ENCODE measurements at places on chromosomes 2 and 18.

DNA sequence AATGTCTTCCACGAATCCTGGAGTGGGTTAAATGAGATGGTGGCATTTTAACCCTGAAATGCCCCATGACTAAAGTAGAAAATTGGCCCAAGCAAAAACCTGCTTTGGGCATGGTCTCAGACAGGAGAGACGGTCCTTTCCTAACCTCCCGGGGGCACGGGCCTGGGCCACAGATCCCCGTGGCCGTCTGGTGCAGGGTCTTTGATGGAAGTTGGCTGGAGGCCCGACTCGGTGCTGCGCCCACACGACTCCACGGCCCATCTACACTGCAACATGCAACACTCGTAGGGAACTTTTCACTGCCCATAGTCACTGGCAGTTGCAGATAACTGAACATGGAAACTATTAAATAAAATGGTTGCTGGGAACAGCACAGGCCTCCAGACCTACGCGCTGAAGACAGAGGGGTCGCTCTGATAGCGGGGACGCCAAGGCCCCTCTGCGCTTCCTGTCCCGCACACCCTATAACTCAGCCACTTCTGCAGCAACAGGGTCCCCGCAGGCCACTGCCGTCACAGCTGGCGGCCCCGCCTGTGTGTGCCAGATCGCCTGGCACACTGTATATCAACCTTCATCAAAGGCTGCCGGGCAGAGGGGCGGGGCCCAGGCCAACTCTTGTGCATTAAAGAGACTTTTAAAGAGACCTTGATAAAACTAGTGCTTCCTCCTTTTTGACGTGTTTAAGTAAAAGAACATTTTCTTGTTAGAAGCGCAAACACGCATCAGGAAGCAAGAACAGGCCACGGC, 214.1 kb downstream of the TWIST2 start:
- DNase-seq: no peak

DNA sequence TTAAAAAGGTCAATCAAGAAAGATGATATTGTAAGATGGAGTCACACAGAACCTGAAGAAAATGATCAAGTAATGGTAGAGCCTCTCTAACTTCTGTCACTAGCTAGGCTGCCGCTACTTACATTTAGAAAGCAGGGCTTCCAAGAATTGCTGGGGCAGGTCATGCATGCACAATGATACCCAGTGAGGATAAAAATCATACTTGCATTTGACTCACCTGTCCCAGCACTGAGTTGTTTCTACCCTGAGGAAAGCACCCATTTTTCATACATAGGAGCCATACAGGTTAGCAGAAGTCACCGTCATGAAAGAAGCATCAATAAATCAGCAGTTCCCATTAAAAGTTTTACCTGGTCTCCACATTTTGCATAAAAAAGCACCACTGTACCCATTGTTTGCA, 662.3 kb upstream of the FANCL start:
- no peak for DNase-seq

- no peak for DNase-seq
Measured at GRCh38 chr2:142286618-142287017, 155.8 kb upstream of the LRP1B start.

DNA sequence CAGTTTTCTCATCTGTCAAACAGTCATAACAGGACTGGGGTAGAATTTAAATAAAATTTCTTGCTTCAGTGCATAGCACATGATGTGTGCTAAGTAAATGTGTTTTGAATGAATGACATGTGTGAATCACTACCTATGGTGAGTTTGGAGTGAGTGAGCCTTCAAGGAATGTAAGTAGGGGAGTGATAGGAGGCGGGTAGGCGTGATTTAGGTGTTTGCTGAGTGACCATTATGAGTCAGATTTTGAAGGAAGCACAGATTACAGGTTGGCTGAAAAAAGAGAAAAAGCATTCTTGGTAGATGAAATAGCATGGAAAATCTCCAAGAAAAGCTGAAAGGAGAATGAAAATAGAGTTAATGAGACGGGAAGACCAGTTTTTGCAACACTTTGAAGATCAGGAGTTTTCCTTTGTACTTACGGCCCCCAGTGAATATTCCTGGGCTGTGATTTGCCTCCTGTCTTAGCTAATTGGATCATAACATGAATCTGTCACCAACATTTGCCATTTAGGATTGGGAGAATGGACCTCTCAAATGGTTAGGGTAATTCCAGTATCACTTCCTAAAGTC, 136.9 kb upstream of the GATA6 start:
- peak; percentile 50 for DNase-seq

DNA sequence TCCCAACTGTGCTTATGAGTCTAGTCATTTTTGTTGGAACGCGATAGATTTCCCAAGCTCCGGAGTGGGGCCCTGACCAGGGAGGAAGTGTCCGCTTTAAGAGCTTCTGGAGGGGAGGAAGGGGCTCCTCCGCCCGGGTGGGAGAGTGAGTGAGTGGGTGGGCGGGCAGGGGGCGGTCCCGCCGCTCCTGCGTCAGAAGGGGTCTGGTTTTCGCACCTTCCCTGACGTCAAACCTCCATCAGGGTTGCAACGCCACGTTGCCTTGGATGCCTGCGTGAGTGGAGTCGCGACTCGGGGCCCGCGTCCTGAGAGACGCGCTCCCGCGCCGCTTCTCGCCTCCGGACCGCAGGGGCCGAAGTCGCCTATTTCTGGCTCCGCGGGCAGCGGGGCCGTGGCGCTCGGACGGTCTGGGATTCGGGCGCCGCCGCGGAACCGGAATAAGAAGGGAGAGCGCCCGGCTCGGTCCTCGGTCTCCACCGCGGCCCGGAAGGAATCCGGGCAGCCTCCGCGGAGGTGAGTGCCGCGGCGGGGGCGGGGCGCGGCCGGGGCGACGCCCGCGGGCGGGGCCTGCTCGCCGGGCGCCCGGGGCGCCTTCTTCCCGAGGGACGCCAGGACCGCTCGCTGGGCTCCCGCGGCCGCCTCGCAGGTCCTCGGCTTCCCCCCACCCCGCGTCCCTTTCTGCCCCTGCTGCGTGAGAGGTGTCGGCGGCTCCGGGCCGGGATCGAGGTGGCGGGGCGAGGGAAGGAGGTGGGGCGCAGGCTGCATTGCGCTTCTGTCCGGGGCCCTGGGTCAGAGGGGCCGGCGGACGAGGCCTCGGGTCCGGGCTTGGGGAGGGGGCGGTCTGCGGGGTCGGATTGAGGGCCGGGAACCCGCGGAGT, at the start of gene ZDBF2:
TSS of gene ZDBF2 (plus strand) at position 230 of the 878 bp plus-strand sequence. CDS start 7,187 bp downstream, outside the sequence.
- peak; percentile 51 for DNase-seq

GRCh38 chr2:71849111-71849510, 298.6 kb downstream of the CYP26B1 start:
- DNase-seq: no peak

- no peak for DNase-seq
Measured at GRCh38 chr2:46142546-46143428, 154.4 kb upstream of the EPAS1 start.

GRCh38 chr2:70247364-70248180, 856 bp downstream of the TIA1 start:
- peak; percentile 19 for DNase-seq

DNA sequence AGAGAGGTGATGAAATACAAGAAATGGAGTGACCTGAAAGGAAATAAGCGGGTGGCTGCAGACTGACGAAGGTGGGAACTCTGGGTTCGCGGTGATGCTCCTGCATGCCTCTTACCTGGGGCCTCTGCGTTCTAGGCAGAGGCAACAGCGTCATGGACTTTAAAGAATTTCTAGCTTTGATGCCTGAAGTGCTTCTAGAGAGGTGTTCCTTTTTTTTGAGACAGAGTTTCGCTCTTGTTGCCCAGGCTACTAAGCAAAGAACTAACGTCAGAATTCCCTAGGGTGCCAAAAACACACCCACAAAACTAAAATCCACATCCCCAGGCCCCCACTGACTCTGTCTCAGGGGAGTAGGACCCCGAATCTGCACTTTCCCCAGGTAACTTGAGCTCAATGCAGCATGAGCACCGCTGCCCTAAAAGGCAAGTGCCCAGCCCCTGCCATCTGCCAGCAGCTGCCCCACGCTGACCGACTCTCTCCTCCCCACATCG, 110.5 kb upstream of the ID2 start:
- DNase-seq: no peak

DNA sequence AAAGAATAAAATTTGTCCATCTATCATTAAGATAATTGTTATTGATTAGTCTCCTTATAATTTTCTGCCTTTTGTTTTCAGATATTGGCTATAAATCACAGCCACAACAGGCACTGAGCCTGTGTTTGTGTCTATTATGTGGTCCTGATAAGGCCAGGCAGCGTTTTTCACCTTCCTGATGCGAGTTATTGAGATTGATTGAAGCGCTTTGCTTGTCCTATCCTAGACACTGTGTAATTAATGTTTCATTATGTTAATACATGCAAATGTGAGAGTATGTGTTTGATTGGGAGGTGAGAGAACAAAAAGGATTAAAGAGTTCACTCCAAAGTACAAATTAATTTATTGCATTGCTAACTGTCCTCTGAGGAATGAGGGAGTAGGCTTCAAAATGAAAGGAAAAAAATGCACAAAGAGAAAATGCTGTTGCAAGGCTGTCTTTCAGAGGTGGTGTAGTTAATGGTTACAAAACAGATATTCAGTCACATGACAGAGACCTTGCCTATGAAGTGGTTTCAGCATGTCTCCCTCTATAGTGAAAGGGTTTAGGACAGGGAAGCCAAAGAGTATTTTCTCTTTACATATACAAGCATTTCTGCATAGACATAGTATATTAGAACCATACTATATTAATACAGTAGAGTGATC, 391.1 kb downstream of the DCC start:
- no peak for DNase-seq

DNA sequence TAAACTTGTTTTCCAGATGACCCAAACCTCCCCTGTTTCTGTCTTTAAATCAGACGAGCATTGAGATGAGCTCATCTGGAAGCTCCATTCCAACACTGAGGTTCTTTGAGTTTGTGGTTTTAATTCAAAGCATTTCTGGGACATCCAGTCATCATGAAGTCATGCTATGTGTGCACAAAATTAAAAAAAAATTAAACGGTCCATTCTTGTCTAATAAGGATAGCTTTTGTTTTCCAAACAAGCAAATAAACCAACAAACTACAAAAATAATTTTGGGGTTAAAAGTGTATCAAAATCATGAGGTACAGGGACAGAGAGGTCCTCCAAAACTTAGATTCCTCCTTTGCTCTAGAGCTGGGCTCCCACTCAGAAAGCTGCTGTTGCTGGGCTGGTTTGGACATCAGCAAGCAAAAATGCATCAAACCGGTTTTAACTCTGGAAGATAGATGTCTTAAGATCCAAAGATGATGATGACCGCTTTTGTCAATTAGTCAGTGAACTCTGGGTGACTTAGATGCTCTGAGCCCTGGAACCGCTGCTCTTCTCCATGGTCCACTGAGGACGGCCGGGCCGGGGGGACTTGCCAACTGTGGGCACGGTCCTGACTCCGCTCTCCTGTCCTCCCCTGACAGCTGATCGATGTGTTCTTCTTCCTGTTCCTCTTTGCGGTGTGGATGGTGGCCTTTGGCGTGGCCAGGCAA, 65.4 kb downstream of the TRPM8 start:
- DNase-seq: peak; percentile 95

DNA sequence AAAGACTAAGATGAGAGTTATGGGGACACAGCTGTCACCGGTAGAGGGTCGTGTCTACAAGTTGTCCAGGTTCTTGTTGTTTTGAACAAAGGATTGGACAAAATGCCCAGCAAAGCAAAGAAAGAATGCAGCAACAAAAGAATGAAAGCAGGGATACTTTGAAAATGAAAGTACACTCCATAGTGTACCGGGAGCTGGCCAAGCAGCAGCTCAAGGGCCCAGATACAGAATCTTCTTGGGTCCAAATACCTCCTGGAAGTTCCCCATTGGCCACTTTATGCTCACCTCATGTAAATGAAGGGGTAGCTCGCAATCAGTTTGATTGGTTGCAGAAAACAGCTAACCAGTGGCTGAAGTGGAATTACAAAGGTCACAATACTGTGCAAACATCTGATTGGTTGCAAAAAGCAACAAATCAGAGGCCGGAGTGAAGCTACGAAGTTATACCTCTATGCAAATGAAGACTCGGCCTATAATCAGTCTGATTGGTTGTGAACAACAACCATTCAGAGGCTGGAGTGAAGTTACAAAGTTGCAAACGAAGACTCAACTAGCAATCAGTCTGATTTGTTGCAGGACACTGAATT, 474.9 kb upstream of the TMEFF2 start:
- no peak for DNase-seq

DNA sequence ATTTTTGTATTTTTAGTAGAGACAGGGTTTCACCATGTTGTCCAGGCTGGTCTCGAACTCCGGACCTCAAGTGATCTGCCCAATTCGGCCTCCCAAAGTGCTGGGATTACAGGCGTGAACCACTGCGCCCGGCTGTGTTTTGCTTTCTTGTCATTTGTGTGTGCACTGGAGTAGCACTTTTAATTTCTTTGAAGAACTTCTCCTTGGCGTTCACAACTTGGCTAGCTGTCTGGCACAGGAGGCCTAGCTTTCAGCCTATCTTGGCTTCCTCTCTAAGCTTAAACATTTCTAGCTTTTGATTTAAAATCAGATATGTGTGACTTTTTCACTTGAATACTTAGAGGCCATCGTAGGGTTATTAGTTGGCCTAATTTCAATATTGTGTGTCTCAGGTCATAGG, 93.0 kb downstream of the COMMD1 start:
- DNase-seq: no peak

DNA sequence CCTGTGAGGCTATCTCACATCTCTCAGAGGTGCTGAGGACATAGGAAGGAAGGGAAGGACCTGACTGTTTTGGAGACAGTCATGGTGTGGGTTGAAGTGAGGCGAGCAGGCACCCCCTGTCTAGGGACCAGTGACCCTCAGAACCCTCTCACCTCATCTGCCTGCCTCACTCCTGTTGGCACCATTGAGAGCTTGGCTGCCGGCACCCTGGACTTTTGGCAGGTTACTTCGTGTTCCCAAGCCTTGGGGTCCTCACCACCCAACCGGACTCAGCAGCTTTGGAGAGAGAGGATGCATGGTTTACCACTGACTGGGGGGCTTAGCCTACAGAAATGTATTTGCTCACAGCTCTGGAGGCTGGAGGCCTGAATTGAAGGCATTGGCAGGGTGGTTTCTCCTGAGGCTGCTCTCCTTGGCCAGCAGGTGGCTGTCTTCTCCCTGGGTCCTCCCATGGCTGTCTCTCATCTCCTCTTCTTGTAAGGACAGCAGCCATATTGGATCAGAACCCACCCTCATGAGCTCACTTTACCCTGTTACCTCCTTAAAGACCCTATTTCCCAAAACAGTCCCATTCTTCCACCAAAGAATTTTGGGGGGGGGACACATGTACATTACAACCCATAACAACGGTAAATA, 142.0 kb downstream of the TSN start:
- DNase-seq: peak; percentile 62

DNA sequence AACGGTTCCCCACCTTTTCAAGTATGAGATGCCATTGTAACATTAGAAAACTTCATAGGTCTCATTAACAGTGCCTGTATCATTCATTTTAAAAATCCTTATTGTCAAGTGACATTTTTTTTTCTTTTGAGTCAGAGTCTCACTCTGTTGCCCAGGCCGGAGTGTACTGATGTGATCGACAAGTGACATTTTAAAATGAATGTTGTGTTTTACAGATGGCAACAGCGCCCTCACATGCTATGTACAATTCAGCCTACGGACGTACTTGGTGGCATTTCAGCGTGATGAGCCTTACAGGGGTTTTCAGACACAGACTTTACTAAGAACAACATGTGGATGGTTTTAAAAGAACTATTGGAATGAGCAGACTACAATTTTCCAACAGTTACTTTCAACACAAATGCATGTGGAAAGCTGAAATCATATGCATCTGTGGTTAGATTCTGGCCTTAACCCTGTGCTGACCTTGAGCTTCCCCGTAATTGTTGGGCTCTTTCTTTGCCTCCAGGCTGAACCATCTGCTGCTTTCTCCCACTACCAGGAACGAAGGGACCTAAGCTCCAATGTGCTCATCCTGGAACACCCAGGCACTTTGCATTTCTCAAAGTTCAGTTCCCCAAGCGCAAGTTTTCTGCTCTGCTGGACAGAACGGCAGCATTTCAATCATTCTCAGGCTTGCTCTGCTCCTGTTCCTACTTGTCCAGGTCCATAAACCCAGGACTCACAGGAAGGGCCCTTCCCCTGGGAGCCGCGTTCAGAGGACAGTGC, 119.9 kb upstream of the NDUFV2 start:
- peak; percentile 91 for DNase-seq

Measured in fibroblast of skin of scalp (primary cell).